ENCODE measurements at places on chromosomes 5 and 9.

DNA sequence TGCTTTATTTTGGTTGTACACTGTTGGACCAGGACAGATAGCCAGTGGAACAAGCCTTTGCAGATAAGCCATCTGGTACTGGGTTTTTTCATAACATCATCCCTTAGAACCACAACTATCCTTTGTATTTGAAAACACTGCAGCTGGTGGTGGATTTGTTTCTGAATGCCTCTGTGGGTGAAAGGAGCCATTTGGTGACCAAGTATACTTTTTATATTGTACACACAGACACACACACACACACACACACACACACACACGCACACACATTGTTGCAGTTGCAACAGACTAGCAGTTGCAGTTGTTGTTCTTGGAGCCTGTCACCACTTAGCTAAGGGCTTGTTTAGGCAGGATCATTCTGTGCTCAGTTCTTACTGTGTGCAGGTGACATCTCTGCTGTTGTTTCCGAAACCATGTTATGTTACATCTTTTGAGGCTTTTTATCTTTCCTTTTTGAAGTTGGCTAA is 22.9 kb upstream of the CAVIN4 start:
- DNase-seq, result no peak

DNA sequence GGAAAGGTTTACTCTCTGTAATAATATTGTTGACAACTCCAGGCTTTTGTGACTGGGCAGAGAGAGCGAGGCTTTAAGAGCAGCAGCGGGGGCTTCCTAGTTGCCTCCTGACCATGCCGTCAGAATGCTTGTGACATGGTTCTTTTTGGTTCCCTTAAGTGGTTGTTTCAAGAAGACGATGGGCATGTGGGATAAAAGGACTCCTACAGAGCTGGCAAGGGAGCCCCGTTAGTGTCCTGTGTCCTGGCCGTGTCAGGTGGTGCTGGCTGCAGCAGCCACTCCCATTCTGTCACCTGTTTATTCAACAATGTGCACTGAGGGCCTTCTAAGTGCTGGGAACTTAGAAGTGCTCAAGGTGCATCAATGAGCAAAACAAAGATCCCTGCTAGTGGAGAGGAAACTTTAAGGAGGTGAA is 19.7 kb downstream of the LCP2 start:
- DNase-seq, result no peak

- DNase-seq, result no peak
Measured at GRCh38 chr5:28305891-28306290, 1267.5 kb upstream of the CDH9 start.

DNA sequence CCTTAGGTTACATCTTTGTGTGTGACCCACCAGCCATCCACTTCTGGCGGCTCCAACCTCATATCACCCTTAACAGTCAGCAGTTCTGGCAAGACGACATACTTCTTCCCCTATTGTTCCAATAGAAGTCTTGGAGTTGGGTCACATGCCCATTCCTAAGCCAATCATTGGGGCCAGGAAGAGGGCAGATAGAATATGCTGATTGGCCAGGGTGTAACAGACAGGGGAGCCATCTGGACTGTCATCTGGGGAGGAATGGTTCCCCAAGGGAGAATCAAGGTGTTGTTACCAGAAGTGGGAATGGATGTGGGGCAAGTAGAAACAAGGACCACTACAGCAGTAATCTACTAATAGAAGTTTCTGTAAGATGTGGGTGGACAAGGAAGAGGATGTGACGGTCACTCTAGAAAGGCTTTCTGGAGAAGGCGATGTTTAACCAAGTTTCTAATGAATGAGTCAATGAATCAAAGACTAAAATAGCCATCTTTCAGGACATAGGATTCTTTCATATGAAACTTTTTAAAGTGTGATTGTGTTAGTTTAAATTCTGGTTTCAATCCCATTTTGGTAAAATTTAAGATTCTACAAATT is 200.4 kb downstream of the ARHGAP26 start:
- no peak for DNase-seq

DNA sequence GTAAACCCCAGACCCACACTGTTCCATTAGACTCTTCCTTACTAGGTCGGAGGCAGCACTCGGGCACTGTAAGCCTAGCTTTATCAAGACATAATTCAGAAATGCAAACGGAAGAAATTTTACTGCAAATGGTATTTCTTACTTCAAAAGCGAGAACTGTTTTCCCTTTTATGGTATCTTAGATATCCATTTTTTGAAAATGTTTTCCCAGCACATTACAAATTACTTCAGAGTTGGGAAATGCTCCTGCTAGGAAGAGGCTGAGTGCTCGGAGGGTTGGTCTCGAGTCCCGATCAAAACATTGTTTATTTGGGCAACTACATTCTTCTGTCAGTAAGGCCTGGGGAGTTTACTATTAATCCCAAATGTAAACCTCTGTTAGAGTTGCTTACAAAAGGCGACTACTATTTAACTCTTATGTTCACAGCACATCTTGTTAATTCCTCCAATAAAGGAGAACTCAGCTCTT is 332.9 kb downstream of the CWC27 start:
- no peak for DNase-seq

GRCh38 chr5:157513182-157513581 is 53.2 kb downstream of the NIPAL4 start:
- DNase-seq, result no peak

GRCh38 chr5:143133721-143134120 is 269.8 kb downstream of the NR3C1 start:
- no peak for DNase-seq

DNA sequence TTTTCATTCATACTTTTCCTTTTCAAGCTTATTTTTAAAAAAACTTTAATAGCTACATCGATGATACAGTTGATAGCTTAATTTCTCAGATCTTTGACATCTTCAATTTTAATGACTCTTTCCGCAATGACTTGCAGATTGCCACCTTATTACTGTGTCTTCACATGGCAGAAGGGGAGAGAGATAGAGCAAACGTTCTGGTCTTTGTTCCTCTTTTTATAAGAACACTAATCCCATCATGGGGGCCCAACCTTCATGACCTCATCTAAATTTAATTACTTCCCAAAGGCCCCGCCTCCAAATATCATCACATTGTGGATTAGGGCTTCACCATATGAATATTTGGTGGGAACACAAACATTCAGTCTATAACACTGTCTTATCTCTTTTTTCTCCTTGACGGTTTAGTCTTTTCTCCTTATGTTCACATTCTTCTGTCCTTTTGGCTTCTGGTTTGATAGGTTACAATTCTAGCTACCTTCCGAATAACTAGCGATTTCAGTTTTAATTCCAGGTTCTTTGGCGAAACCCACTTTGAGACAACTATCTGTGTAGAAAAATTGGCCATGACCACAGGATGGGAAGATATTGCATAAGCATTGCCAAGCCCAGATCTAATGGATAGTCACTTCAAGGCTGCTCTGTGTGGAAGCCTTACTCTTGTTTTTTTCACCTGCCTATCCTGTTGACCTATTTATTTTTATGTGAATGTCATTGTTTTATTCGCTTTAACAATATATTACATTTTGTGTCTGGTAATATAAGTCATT is 5.0 kb downstream of the ZNF189 start:
- DNase-seq, result no peak

DNA sequence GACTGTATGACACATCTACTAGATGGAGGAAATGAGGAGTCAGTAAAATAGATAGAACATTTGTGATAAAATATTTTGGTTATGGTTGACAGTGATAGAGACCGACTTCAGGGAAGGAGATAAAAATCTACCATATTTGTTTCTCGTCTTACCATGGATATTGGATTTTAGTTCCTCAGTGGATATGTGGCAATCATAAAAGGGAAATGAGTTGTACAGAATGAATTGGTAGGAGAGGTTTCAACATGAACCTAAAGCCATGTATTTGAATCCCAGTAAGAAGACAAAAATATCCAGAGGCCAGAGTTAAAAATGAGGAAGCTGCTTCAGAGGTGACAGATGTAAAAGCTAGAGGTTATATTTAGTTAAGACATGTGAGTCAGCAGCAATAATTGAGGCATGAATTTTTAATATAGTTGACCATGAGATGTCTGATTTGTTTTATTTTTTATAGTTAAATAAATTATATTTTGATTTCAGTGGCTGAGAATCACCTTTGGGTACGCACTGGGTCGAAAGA is 480.4 kb upstream of the TUSC1 start:
- DNase-seq, result no peak

DNA sequence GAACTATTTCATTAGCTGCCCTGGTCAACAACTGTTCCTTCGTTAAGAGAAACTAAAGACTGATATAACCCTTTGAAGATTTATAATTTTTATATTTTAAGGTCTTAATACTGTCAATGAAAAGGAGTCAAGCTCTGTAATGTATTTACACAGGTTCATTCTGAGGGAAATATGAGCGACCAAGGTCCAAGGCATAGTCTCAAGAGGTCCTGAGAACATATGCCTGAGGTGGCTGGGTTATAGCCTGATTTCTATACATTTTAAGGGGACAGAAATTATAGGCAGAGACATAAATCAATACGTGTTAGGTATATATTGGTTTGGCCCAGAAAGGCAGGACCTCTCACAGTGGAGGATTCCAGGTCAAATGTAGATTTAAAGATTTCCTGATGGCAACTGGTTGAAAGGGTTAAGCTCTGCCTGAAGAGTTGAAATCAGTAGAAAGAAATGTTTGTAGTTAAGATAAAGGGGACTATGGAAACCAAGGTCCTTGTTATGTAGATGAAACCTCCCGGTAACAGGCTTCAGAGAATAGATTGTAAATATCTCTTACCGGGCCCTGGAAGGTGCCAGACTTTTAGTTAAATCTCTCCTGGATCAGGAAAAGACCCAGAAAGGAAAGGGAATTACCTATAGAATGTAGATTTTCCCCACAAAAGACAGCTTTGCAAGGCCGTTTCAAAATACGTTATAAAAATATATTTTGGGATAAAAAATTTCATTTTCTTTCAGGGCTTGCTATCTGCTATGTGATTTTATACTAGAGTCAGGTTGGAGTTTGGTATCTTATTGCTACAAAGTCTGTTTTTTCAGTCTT is 107.3 kb upstream of the PRLR start:
- DNase-seq, result no peak

DNA sequence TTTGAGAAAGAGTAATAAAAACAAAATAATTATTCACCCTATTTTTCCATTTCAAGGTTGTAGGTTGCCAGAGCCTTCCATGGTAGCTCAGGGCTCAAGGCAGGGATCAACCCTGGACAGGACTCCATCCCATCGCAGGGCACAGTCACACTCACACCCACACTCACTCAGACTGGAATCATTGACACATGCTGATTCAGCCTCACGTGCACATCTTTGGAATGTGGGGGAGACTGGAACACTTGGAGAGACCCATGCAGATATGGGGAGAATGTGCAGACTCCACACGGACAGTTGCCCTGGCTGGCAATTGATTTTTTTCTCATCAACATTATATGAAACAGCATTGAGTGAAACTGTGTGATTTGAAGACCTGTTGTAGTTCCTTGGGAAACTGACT is 234.1 kb downstream of the ADGRV1 start:
- DNase-seq, result no peak

- no peak for DNase-seq
Measured at GRCh38 chr9:20199111-20199510, 410.3 kb upstream of the SLC24A2 start.

DNA sequence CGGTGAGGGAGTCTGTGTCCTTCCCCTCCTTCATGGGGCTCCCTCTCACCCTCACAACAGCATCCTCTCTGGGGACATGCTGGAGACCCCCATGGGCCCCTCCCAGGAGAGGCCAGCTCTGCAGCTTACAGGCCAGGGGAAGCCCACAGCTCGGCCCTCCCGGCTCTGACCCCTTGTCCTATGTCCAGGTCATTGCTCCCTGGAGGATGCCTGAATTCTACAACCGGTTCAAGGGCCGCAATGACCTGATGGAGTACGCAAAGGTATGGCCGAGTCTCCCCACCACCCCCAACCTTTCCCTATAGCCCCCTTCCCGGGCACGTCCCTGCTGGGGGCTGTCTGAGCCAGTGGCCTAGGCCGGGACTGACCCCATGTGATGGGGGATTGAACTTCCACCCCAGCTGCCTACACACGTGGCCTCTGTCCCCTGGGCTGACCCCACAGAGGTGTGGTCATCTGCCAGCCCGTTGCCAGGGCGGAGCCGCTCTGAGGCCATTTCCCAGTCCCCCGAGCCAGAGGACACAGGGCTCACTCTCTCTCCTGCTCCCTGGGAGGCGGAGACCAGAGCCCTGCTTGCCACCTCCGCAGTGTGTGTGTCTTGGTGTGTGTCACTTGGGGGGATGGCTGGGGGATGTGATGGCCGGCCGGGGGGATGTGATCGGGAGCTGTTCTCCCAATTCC is 21.9 kb downstream of the ASS1 start:
- no peak for DNase-seq

DNA sequence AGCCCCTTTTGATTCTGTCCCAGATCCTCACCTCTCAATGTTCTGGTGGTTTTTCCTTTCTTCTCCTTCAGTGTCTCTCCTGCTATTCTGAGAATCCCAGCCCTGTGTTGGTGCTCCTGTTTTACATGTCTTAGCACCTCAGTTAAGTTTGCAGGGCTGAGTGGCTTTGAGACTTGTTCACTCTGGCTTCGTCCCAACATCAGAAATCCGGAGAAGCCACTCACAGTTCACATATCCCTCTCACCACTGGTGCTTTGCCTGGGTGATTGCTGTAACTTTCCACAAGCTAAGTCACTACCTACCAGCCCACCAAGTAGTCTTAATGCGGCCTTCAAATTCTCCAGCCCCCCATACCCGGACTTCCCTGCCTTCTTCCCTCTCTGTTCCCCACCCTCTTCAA is 40.2 kb downstream of the CYFIP2 start:
- DNase-seq, result no peak

- no peak for DNase-seq
Measured at GRCh38 chr5:90807496-90807895, 248.9 kb downstream of the ADGRV1 start.

GRCh38 chr9:16553869-16554540 is 316.5 kb downstream of the BNC2 start:
- DNase-seq, result no peak

DNA sequence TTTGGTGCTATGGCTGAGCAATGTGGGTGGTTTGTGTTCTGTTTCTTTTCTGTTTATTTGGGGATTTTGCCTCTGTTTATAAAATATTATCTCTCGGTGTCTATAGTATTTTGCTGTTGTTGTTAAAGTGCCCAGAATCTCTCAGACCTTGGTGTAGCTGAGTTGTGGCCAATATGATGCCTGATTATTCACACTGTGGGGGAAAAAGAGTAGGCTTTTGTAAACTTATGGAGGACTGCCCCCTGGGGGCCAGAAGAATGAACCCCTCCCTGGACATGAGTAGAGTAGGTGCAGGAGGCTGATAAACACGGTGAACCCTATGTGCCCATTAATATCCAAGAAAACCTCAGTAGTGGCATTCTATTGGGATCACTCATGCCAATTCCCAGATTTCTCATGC is 49.0 kb upstream of the DPYSL3 start:
- DNase-seq, result no peak
